NCI-H2171 treated with DMSO at 0.1 percent for 48 hours (cell line): ENCODE measurements at places on chromosomes 3 and 15.

GRCh38 chr3:5264896-5265770, 77.6 kb downstream of the EDEM1 start:
- no peak for DNase-seq

GRCh38 chr15:52788099-52788986, 1.8 kb downstream of the ONECUT1 start:
- no peak for DNase-seq

DNA sequence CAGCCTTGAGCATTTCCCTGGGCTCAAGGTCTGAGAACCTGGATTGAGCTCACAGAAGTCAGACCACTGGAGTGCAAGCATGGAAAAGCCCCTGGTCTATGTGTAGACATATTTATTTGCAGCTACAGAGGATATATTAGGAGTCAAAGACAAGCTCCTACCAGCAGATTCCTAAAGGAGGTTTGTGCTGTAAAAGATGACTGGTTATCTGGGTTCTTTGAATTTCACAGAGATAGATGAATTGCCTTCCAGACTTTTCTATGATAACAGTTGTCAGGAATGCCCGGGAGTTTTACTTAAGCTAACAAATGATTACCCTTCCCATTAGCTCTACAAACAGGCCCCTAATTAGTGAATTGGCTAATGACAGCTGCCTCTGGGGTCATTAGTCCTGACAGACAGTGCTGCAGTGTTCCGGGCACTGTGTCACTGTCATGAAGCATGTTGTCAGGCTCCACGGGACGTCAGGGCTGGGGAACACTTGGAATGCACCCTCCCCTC, 48.8 kb upstream of the PLXNA1 start:
- no peak for DNase-seq

DNA sequence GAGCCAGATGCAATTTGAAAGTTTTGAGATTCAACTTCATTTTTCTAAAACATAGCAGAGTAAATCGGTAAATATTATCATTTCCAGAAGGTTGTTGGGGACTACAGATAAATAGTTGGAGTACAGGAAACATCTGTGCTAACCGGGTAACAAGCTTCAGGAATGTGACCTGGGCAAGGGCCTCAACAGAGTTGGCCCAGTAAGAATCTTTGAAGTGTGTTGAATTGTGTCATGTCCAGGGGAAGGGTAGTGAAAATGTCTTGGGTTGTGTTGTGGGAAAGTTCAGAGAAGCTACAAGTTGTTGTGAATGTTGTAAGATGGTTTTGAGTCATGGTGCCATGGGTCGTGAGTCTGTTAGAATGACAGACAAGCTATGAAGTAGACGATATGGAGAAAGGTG, 35.7 kb downstream of the SQOR start:
- DNase-seq: no peak

- DNase-seq: peak; percentile 66
Measured at GRCh38 chr3:185308126-185308754, 54.4 kb upstream of the EHHADH start.

DNA sequence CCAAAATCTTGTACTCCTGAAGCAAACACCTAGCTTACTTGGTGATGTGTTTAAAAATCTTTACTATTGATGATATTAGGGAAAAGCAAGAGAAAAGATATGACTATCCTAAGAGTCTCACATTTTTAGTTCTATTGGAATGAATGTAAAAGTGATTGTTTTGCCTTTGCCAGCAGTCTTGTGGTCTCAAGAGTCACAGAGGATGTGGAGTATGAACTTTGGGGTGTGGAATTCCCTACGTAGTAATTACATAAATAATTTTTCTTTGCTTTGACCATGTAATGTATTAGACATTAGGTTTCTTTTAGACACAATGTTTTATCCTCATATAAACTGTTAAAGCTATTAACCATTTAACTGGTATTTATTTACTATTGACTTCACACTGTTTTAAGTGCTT, 387.6 kb downstream of the NAALADL2 start:
- DNase-seq: no peak

- DNase-seq: no peak
Measured at GRCh38 chr3:188294113-188294512, 140.2 kb downstream of the LPP start.
